M059J (cell line): ENCODE measurements at places on chromosomes 7 and 10. TPM values are rescaled to one million over a fixed set of nuclear protein-coding genes. Genes with fewer than 3 reads are reported as not detected.

DNA sequence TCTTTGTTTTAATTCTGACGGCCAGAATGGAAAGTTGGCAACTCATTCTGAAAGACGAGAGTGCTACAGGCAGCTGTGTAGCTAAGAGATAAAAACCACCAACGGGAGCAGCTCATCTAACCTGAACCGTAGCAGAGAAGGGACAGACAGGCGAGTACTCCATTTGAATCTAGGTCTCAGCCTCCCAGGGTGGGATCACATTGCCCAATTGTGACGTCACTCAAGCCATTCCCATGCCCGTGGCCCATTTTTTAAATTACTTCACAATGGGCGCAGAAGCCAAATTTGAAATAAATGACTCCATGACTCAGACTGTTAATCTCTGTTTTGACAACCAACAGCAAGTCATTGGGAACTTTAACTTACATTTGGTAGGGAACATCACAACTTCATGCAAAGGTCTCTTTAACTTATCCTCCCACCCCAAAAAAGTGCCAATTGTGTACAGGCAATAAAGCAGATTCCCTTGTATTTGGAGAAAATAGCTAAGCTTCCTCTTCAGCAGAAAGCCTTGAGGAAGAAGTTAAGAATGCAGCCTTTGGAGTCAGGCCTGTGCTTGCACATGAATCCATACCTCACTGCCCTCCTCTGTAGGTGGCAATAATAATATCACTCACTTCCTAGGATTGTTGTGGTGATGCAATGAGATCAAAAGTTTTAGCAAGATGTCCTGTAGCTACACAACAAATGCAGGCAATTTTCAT, 93.2 kb upstream of the KIF5B start:
- peak; percentile 83 for DNase-seq

- DNase-seq: no peak
Observed at GRCh38 chr10:34075254-34075926, 739.7 kb downstream of the PARD3 start.

DNA sequence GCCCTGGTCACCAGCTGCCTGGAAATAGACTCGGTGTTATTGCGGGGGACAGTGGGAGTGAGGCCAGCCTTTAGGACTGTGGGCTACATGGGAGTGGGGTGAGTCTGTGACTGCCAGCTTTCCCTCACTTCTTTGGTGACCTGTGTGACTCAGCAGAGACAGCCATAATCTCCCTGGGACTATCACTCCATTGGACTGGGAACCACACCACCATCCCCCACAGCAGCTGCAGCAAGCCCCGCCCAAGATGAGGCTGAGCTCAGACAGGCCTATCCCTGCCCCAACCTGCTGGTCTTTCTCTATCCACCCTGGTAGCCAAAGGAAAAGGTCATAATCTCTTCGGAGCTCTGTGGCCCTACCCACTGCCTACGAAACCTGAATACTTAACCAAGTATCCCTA, 263.2 kb downstream of the FZD1 start:
- no peak for DNase-seq

DNA sequence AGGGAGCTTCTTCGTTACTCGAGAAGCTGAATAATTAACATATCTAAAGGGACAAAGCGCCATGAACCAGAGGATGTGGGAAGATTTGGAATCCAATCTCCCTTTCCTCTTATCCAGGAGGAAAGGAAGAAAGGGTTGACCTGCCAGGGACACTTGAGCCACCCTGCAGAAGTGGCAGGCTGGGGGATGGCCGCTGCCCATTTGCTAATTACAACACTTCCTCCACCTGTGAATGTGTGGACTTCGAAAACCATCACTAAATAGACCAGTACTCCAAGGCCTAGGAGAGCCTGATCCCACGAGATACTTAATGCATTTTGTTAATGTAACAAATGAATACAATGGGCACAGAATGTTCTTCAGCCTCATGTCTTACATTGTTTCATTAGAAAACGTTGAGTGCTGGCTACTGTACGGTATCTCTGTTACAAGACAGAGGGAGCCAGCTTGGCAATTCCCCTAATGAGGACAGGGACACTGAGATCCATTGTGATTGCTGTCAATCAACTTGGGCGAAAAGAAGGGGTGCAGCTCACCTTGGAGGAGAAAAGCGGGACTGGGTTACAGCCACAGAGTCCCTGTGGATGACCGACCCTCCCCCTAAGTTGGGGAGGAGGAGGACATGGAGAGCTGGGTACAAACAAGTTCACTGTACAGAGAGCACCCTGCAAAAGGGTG, 59.4 kb downstream of the AOC1 start:
- DNase-seq: no peak

GRCh38 chr10:77187376-77187999, 450.1 kb downstream of the KCNMA1 start:
- peak; percentile 78 for DNase-seq

DNA sequence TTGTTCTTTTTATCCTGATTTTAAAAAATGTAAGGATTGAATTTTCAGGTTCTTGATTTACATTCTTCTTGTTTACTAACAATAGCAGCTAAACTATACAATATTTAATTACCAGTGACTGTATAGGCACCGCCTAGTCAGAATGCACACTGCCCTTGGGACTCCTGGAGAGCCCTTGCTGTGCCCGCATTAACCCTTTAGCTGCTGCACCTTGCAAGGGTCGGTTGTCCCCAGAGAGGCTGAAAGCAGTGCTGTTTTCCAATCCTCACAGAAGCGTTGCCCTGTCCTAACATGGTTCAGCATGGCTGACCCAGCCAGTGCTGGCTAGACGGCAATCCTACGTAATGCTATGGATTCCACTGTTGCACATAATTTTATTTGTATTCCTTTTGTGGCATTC, 102.6 kb downstream of the HECW1 start:
- DNase-seq: no peak

DNA sequence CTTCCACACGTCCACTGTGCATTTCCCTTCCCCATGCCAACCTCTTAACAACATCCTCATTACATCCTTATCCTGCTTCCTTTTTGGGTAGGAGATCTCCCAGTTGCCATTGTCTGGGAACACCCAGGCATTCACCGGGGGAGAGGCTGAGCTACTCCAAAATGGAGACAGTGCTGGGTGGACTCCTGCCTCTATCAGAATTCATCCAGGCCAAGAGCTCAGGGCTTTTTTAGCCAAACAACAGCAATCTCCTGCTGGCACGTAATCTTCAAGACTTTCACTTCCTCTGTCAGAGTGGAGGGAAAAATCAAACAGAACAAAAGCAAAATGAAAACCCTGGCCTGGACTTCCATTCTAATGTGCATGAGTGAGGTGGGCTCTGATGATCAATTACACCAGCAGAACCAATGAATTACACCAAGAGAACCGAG, 245.0 kb downstream of the PRPF18 start:
- no peak for DNase-seq

DNA sequence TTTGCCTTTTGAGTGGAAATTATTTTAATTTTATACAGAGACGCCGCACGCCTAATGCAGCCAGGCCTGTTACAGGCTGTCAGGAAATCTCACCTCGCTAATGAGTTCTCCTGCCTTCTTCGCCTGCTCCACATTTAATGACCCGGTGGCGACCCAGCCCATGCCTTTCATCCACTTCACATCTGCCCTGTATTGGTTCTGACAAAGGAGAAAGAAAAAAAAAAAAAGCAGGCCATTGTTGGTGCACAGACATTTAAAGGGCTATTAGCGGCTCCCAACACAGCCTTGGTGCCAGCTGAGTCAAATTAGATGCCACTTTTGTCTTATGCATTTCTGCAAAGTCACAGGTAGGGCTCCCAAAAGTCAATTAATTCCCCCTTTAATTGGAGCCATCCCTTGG, 43.3 kb downstream of the NRAP start:
- no peak for DNase-seq

GRCh38 chr10:132523561-132524442, 13.8 kb upstream of the INPP5A start:
- DNase-seq: no peak

DNA sequence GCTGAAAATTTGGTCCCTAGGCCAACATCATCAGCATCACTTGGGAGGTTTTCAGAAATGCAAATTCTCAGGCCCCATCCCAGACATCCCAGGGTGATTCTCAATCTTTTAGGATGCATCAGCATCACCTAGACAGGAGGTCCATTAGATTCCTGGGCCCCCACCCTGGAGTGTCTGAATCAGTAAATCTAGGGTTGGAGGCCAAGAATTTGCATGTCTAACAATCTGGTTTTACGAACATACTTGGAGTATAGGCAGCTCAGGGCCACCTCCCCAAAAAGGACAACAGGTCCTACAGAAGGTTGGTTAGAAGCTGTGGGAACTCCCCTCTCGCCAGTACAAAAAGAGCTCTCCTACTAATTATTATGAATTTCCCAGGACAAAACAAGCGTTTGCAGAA, 15.5 kb downstream of the ZC3HAV1 start:
- DNase-seq: no peak

GRCh38 chr7:124796771-124797170, 31.2 kb upstream of the GPR37 start:
- DNase-seq: peak; percentile 43

GRCh38 chr7:80873140-80873539, 45.7 kb downstream of the SEMA3C start:
- no peak for DNase-seq

GRCh38 chr7:142425281-142425680, 167.4 kb upstream of the PRSS58 start:
- no peak for DNase-seq

DNA sequence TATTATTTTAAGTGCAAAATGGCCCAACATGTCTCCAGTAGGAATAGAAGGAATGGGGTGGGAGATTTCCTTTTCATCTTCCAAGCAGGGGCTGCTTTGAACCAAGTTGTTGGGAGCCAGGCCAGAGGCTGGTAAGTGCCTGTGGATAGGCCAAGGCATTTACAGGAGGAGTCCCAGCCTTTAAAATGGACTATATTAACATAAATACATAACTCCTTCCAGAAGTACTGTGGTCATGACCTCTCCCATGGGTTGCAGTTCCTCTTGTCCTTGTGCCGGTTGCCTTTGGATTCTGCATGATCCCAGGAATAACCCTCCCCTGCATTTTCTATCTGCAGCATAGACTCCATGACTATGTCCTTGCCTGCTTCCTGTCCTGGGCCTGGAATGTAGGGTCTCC, 95.8 kb downstream of the SEC23IP start:
- no peak for DNase-seq

- DNase-seq: peak; percentile 89
Observed at GRCh38 chr7:152588350-152588749, 87.6 kb downstream of the XRCC2 start.

DNA sequence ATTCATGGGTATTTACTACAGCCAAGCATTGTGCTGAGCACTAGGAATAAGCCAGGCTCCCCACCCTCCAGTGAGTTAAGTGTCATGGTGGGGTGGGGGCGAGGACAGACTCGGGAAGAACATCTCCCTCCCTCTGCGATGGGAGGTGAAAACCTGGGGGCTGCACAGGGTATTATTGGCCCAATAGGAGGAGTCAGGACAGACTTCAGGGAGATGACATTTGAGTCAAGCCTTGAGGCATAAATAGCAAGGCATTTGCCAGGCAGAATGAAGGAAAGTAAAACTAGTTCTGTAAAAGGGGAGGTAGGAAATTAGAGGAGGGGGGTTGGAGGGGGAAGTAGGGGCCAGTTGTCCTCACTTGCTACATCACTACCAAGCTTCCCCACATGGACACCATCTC, 18.9 kb downstream of the NKX2-3 start:
- DNase-seq: no peak

DNA sequence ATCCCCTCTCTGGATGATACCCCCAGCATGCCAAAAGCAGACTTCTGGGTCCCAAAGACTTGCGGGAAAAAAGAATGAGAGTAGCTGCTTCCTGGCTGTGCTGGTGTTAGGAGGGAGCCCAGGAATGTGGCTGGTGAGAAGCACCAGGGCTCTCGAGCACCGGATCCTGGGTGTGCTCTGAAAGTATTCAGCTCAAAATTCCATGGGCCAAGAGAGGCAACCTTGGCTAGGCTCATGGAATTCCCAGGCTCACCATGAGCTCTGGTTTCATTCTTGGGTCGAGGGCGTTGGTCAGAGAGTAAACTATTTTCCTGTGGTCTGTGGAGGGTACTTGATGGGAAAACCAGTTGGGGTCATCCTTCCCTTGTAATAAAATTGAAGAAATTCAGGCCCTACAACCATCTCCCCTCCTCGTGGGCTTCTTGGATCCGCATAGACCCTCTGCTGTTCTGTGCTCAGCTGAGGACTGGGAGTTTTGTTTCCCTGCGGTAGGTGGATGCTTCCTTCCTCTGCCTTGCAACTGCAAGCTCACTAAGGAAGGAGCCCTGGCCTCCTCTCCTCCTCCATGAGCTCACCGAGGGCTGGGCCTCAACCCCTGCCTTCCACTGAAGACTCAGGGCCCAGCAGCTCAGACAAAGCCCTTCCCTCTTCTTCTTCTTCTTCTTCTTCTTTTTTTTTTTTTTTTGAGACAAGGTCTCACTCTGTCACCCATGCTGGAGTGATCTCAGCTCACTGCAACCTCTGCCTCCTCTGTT, 34.5 kb upstream of the AQP1 start:
- DNase-seq: no peak

DNA sequence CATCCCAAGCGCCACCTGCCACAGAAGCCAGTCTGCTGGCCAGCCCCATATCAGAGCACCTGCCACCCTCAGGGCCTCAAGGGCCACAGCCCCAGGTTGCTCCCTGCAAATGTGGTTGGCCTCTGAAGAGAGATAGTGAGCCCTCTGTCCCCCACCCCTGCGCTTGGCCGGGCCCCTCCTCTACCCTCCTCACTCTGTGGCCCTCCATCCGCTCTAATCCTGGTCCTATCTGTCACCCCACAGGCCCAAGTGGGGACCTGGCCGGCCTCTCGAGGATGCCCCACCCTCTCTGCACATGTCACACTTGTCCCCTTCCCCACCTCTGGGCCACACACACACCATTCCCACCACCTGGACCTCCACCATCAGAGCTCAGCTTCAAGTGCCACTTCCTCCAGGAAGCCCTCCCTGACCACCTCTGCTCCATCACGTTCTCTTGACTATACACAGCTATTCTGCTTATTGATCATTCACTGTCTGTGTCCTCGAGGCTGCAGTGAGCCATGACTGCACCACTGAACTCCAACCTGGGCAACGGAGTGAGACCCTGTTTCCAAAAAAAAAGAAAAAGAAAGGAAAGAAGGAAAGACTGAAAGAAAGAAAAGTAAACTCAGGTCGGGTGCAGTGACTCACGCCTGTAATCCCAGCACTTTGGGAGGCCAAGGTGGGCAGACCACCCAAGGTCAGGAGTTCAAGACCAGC, 42.4 kb downstream of the TNRC18 start:
- no peak for DNase-seq

Gene ACBD7
- 0.64 and 5.8 TPM in 2 replicates for total RNA-seq

Gene NPY
- total RNA-seq: 2.4 TPM in 1 of 2 replicates, not detected in the other

Gene NODAL
- not detected in 2 replicates for total RNA-seq

Gene ITPRIP
- 6.0 and 9.7 TPM in 2 replicates for total RNA-seq

Gene TECPR1
- 16.8 and 23.1 TPM in 2 replicates for total RNA-seq

Gene UNCX
- not detected in 2 replicates for total RNA-seq
